ENCODE measurements at places on chromosomes 6 and 20.

DNA sequence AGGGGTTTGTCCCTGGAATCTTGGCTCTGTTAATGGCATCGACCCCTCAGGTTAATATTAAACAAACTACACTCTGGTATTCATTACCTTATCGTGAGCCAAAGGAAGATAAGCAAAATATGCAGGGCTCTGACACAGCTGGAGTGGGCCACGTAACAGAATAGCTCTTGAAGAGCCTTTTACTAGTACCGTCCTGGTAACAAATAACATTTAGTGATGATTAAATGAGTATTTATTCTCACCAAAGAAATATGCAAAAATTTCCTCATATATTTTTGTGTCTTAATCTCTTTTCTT lies 20.1 kb upstream of the UTRN start:
- no peak for DNase-seq

GRCh38 chr6:45668705-45669104 lies 291.0 kb upstream of the SUPT3H start:
- DNase-seq = no peak

DNA sequence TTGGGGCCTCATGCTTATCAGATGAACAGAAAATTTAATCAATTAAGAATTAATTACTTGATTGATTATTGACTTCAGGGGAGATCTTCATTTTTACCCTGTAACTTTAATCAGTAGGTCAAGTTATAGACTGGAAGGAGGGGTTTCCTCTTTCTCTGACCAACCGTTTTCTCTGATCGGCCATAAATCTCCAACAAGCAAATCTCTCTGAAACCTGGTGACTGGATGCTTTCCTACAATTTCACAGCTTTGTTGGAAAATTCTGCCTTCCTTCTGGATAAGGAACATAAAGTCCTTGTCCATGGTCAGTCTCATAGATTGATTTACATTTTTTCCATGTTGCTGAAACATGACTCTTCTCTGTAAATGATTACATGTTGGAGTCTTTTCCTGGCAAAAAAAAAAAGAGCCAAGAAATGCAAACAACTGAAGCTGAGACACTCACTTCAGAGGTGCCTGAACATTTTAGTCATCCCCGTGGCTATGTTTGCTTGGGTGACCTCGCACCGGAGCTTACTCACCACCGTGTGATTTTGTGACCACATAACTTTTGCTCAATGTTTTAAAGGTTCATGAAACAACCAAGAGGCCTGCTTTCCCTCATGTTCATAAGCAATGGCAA lies 31.0 kb downstream of the IRF4 start:
- no peak for DNase-seq

- no peak for DNase-seq
Observed at GRCh38 chr20:11153819-11154218, 480.0 kb upstream of the JAG1 start.

- no peak for DNase-seq
Observed at GRCh38 chr6:124854338-124854922, 107.8 kb upstream of the RNF217 start.

DNA sequence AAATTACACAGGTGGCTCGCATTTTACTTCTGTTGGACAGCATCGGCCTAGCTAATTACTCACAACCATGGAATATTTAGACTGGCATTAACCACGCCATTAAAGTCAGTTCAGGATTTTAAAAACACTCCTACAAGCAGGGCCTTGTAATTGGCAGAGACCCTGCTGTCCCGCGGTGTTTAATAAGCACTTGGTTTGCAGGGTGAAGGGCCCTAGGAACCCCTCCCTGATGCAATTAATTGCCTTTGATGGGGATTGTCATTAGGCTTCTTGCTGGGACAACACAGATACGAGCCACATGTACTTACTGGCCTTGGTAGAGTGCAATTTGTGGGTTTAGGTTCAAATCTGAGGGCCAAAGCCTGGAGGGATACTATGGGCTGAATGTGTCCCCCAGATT lies 7.8 kb upstream of the VSTM2L start:
- no peak for DNase-seq

GRCh38 chr6:109441069-109441816 lies 719 bp downstream of the SMPD2 start:
- no peak for DNase-seq

DNA sequence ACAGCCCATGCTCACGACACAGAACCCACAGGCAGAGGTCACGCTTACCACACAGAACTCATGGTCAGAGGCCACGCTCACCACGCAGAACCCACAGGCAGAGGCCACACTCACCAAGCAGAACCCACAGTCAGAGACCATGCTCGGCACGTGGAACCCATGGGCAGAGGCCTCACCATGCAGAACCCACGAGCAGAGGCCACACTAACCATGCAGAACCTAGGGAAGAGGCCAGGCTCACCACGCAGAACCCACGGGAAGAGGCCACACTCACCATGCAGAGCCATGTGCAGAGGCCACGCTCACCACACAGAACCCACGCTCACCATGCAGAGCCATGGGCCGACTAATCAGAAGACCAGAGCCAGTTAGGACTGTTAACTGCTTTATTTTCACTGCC lies 203.2 kb upstream of the THBS2 start:
- no peak for DNase-seq

DNA sequence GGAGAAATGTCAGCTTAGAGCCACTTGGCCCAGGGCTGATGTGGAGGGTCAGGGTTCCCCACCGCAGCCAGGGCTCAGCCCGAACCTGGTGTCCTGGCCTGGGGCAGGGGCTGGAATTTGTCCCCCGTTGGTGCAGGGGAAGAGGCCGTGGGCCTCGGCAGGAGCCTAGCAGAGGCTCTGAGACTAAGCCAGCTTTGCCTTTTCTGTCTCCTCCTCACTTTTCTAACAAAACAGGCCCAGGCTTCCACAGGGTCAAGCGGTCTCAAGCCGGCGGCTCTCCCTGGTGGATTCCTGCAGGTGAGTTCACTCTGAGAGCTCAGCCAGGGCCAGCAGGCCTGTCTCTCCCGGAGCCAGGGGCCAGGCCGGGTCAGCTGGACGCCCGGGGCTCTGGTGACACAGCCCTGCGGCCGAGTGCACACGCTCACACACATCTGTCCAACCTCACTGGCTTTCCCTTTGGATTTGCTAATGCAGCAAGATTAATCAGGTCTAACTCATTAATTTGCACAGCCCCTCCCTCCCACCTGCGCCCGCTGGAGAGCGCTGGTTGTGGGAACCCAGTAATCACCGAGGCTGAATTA lies 2.9 kb upstream of the CHRNA4 start:
- no peak for DNase-seq

- no peak for DNase-seq
Observed at GRCh38 chr20:20926222-20926905, 179.8 kb downstream of the LINC00237 start.

DNA sequence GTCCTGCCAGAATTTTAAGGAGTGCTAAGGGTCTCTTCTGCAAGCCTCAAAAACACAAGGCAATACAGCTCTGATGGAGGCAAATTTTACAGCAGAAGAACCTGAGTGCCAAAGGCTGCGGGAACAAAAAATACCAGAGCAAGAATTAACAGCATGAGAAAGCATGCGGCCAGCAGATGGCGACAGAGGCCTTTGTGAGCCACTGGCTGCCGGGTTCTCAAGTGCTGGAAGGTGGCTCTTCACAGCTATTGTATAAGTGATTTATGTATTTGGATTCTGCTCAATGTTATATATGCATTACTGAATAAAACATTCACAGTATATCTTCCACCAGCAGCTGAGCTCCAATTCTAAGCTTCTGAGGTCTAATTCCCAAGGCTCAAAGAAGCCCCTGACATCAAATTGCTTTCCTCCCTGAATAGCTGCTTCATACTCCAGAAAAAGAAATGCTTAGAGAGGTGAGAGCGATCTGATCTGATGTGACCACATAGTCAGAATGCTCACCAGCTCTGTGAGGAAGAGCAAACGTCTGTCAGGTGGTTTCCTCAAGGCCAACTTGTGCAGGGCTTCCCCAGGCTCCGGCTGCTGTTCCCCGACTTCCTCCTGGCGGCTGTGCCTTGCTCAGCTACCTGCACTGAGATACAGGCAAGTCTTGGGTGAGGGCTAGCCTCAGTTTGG lies 58.6 kb downstream of the PPP1R3G start:
- peak; percentile 72 for DNase-seq

GRCh38 chr20:39910536-39910935 lies 778.5 kb downstream of the MAFB start:
- DNase-seq = no peak

DNA sequence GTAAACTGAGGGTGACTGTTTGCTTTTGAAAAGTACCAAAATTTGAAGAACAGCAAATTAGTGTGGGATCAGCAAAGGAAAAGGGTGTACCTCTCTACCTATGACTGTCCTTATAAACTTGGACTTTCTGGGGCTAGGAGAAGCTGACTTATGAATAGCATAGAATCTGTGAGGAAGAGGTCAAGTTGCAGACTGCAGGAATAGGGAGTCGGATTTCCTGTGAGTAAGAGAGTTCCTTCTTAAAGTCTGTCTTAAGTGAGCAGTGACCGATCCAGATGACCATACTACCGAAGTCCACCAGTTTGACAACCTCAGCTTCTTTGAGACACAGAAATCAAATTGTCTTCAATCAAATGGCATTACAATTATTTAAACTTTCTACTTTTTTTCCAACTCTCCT lies 708.7 kb downstream of the UTRN start:
- DNase-seq = no peak

- no peak for DNase-seq
Observed at GRCh38 chr6:20533746-20534294, 437 bp upstream of the CDKAL1 start.

- no peak for DNase-seq
Observed at GRCh38 chr6:127897484-127897883, 3.4 kb downstream of the THEMIS start.
